ENCODE measurements at places on chromosomes 11 and 22. TPM values are rescaled to one million over a fixed set of nuclear protein-coding genes. Genes with fewer than 3 reads are reported as not detected.

The TAF6L gene
- 43.2 TPM for total RNA-seq

The TRPC6 gene
- total RNA-seq: not detected

The TREH gene
- not detected for total RNA-seq

The CREB3L1 gene
- not detected for total RNA-seq

The CYTH4 gene
- 92.2 TPM for total RNA-seq

The C11orf91 gene
- total RNA-seq: not detected

The OR52I2 gene
- total RNA-seq: not detected

The TAF10 gene
- total RNA-seq: 92.2 TPM

The HBE1 gene
- not detected for total RNA-seq

The KRTAP5-8 gene
- total RNA-seq: 0.49 TPM

The B3GAT1 gene
- total RNA-seq: not detected

The OR8A1 gene
- total RNA-seq: not detected

The GPR137 gene
- 66.1 TPM for total RNA-seq

The ARFGAP3 gene
- total RNA-seq: 33.2 TPM

DNA sequence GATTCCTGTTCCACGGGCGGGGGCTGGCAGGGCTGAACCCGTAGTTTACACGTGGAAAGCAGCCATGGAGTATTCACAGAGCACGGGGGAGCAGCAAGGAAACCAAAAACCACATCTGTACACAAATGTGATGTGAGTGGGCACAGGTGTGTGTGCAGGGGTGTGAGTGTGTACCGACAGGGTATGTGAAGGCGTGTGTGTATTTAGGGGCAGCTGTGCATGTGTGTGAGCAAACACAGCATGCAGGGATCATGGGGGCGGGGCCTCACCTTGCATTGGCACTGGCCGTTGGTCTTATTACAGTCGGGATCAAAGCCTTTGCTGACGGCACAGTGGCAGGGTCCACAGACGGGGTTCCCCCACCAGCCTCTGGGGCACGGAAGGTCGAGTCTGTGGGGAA is 58.4 kb downstream of the TRMU start:
- DNase-seq: no peak

GRCh38 chr11:60389279-60389910 is 6.9 kb upstream of the MS4A14 start:
- DNase-seq: peak; percentile 90

DNA sequence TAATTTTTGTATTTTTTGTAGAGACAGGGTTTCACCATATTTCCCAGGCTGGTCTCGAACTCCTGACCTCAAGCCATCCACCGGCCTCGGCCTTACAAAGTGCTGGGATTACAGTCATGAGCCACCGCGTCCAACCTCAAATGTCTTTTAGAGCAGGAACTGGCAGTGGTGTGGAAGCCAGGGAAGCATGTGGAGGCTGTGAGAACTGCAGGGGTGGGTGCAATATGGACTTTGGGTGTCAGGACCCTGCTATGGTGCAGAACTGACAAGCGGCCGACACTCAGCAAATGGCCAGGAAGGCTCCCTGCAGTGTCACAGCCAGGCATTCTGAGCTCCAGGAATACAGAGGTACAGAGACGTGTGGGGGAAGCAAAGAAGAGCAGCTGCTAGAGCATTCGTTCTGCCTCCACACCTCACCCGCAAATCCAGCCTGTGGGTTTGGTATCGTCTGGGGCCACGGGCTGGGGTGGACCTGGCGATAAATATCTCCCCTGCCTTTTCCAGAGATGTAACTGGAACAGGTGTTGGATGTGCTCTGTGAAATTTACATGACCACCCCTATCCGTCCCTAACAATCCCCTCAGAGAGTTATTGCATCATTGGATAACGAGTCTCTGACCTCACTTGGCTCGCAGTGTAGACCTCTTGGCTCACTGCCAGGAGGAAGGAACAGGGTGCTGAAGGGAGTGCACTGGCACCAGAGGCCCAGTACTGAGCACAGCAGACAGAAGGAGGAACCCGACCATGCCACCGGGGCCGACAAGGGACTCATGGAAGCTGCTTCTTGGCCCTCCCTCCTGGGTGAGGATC is 624.7 kb upstream of the B3GAT1 start:
- DNase-seq: no peak

DNA sequence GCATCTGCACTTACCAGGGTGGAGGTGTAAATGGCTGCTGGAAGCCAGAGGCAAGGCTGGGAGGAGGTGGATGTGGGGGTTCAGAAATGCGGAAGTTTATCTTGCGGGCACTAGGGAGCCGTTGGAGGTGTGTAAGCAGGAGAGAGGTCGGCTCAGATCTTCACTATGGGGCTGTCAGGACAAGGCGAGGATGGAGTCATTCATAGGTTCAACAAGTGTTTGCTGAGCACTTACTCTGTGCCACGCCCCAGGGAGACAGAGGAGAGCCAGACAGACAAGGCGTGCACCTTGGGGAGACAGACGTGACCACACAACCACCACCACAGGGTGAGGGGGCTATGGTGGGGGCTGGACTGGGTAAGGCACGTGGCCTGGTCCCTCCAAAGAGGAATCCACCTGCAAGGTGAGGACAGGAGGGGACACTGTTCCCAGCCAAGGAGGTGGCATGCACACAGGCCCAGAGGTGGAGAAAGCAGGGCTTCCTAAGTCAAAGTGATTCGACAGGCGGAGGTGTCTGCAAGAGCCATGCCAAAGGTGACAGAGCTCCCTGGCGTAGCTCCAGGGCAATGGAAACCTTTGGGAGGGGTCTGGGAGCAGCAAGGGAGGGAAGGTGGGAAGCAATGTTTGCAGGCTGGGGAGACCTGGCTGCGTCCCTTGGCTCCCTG is 30.8 kb upstream of the TCF20 start:
- DNase-seq: no peak

DNA sequence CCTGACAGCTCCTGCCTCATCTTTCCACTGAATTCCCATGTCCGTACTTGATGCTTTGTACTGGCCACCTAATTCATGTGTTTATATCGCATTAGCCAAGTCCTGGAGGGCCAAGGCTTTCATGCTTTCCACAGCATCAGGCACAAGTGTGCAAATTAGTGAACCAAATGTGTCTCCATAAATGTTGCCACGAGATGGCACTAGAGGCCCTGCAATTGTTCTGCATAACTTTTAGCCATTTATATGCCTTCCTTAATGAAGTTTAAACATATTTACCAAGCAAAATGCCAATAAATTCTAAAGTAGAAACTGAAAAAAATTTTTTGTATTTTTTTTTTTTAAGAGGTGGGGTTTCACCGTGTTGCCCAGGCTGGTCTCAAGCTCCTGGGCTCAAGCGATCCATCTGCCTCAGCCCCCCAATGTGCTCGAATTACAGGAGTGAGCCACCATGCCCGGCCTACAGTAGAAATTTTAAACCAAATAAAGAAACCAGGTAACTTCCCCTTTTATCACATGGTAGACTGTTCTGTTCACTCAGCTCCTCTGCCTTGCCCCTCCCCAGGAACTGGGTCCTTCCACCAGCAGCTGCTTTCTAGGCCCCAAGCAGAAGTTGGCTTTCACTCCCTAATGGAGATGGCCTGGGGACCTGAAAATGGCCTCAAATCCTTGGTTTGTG is 20.8 kb upstream of the IL18BP start:
- peak; percentile 86 for DNase-seq

DNA sequence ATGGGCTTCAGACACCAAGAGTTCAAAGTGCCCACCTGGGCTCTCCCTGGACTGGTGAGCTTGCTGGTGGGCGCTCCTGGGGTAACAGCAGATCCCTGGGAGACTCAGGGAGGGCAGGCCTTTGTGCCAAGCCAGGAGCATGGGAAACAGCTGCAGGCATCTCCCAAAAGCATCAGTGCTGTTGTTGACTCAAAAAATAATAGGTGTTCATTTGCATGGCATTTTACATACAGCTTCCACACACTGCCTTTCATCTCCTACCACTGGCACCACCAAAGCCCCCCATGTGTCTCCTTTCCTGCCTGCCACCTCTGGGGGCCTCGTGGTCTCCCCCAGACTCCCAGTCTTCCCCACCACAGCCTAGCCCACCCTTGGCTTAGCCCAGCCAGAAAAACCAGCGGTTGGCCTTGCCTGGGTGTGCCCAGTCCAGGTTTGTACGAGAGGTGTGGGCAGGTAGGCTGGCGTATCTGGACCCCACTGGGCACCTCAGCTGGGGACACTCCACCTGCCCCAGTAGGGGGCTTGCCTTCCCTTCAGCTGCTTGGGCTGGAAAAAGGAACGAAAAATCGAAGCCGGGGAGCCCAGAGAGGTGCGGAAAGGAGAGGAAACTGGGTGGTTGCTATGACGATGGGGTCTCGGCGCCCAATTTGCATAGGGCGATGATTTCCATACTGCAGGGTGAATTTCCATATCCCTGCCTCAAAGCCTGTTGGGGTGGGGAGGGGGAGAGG is 15.0 kb downstream of the POU2F3 start:
- DNase-seq: peak; percentile 14

- DNase-seq: peak; percentile 86
Measured at GRCh38 chr11:102546427-102546826, 15.9 kb upstream of the MMP7 start.

DNA sequence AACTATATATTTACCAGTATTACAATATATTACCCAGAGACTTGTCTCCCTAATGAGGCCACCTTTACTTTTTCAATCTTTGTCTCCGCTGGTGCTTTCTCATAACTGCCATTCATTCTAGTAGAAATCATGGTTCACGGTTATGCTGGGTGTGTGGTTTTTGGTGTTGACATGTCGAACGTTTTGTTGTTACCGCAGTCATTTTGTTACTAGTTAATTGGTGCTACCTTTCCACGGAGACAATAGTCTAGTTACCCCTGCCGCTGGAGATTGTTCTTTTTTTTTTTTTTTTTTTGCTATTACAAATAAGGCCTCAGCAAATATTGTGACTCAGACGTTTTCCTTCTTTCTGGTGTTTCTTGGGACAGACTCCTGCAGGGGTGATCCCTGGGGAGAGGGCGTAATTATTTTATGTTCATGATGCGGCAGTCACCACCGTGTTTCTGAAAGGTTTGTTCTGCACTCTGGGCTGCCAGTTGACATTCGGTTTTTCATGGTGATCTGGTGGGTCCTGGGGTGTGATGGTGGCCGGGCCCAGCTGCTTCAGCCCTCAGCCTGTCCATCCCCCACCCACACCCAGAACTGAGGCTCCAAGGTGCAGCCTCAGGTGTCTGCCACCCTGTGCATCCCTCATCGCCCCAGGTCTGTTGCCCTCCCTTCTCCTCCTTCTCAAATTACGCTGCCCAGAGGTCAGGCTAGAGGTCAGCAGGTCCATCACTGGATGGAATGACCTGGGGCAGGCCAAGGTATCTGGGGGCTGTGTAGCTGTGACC is 28.6 kb downstream of the LRP5 start:
- DNase-seq: no peak

DNA sequence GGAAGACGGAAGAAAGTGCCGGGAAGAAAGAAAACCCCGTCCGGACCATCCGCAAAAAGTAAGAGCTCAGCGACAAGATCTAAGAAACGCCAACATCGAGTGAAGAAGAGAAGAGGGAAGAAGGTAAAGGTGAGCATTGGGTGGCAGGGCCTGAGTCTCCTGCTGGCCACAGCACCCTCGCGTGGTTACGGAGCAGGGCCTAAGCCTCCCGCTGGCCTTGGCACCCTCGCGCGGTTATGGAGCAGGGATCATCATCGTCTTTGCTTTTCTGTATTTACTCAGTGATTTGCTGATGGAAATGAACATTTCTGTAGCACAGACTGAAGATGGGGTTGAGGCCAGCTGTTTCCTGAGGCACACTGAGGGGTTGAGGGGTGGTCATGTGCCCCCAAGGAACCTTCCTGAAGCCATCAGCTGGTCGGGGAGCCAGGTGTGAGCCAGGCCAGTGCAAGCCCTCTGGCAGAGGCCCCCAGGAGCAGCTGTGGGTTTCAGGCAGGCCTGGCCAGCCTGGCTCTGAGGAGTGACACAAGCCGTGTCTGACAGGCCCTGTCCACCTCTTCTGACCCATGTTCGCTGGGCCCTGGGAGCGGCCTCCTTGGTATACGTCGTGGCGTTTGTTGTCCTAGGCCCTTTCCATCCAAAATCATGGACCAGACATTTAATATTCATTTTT is 14.0 kb downstream of the IRF7 start:
- DNase-seq: no peak

- peak; percentile 23 for DNase-seq
Measured at GRCh38 chr11:117876341-117877119, at the start of gene FXYD6. TSS of gene FXYD6 (minus strand) at chr11:117876658. CDS start at chr11:117842776, 33,882 bp downstream.

DNA sequence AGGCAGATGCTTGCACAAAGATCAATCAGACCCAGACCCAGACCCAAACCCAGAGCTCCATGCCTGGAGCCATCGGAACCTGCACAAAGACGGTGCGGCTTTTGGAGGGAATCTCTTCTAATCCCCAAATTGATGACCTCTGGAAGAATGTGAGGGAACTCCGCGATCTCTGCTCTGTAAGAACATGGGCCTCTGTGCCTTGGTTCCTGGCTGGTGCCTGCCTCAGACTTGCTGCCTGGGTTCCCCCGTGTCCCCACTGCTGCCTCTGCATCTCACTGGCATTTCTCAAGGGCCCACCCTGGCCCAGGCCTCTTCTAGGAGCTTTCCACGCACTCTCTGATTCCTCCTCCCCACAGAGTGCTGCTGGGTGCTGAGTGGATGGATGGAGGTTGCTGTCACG is 1044.4 kb downstream of the TBC1D22A start:
- DNase-seq: no peak

DNA sequence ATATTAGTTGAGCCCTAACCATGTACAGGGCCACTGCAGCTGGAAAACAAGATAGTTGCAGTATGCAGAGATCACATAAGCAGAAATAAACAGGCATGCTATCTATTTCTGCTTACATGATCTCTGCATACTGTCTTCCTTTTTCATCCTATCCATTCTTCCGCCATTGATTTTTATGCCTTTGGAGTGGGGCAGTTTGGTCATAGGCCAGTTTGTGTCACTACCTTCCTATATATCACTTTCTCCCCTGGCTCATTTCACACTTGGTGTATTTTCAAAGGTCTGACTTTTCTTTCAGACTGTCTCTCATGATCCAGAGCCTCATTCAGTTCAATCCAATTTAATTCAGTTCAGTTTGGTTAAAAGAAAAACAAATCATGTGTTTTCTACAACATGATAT is 829.6 kb downstream of the KCNA4 start:
- DNase-seq: no peak

DNA sequence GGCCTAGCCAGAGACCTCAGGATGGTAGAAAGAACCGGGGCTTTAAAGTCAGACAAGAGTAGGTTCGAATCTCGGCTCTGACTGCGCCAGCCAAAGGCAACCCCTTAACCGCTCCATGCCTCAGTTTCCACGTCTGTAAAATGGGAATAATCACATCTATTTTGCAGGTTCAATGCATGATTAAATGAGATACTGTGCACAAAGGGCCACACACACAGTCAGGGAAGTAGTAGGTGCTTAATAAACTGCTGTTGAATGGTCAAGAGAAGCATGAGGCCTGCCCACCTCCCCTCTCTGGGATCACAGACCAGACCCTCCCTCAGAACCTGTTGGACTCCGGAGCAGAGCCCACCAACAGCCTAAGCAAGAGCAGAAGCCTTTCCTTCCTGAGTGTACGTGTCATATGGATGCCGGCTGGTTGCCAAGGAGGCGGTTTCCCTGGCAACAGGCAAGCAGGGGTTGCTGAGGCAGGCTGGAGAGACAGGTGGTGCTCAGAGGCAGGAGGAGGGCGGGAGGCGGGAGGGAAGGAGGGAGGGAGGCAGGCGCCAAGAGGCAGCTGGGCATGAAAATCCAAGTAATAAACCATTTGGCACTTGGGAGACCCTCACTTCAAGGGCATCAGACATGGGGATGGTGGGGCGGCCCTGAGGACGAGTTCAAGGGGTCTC is 43.9 kb downstream of the NFAM1 start:
- no peak for DNase-seq

- DNase-seq: no peak
Measured at GRCh38 chr11:5541427-5541826, 6.9 kb downstream of the OR52H1 start.
